ENCODE measurements at places on chromosomes 7 and 10.

DNA sequence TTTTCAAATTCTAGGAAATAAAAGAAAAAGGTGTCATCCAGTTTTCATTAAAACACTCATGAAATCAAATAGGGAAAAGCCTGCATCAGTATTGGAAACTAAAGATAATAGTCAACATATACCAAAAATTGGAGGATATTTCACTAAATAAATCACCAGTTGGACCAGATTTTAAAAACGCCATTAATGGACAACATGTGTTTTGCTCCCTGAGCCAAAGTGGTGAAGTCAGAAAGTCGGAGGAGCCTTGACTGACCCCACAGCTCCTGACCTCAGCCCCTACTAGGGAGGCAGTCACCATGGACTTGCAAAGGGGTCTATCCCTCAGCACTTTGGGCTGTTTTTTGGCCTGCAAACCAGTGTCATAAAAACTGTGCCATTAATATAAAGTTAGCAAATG is 98.3 kb upstream of the SEC61G start:
- no peak for DNase-seq

DNA sequence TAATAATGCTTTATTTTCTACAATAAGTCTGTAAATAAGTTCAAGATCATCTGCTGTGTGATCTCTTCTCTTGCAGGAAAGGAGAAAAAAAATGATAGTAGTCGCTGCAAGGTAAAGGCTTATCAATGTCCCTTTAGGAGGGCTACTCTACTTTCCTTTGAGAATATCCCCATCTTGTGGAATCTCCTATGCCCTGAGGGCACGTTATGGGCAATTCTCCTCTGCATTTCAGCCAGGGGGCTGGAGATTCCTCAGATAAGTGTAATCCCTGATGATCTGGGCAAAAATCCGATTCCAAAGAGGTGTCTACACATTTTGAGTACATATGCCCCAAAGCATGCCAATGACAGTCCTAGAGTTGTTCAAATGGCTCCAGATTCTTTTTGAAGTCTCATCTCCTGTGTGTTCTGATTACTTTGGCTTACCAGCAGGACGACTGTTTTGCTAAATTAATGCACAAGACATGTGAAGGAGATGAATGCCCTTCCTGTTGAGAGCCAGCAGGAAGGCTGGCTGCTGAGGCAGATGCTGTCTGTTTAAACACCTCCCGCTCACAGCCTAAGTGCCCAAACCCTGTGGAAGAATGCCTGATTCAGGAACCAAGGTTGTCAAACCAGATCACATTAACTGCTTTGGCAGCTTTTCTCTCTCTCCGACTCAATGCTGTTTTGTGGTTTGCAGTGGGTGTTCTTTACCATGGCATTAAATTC is 171.2 kb upstream of the COL1A2 start:
- DNase-seq, result no peak

- no peak for DNase-seq
Observed at GRCh38 chr10:69102440-69102839, 14.5 kb downstream of the SRGN start.

- no peak for DNase-seq
Observed at GRCh38 chr10:19958787-19959186, 142.6 kb downstream of the PLXDC2 start.

- no peak for DNase-seq
Observed at GRCh38 chr10:44907556-44907955, 3.6 kb upstream of the TMEM72 start.

DNA sequence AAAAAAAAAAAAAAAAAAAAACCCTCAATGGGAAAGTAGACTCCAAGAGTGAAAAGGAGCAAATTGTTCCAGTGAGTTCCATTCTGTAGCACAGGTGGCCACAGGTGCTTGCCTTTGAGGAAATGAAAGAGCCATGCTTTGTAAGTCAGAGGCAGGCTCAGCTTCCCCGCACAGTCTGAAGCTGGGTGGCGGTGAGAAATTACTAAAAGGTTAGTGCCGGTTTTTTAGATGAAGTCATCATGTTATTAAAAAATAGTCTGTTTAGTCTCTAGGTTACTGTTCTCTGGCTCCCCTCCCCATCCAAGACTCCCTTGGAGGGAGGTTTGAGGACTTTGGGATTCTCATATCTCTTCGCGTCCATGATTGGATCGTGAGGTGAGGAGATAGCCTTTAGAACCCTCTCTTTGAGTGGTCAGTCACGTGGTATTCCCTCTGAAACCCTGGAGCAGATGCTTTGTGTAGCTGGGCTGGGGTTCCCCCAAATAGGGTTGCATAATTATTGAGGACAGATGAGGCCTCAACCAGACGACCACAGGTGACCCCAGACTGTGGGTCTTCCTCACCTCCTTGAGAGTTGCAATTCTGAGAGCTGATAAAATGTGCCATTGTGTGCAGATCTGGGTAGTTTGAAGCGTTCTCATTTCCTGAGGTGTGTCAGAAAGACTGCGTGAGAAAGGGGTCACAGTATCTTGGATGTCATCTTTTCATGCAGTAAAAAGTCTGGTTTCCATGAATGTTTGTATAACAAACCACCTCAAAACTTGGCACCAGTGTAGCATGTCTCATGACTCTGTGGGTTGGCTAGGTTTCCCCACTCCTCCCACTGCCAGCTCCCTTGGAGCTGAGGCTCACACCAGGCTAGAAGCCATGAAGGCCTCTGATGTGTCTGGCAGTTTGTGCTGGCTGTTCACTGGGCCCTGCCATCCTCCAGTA is 27.1 kb downstream of the OGDH start:
- peak; percentile 88 for DNase-seq

DNA sequence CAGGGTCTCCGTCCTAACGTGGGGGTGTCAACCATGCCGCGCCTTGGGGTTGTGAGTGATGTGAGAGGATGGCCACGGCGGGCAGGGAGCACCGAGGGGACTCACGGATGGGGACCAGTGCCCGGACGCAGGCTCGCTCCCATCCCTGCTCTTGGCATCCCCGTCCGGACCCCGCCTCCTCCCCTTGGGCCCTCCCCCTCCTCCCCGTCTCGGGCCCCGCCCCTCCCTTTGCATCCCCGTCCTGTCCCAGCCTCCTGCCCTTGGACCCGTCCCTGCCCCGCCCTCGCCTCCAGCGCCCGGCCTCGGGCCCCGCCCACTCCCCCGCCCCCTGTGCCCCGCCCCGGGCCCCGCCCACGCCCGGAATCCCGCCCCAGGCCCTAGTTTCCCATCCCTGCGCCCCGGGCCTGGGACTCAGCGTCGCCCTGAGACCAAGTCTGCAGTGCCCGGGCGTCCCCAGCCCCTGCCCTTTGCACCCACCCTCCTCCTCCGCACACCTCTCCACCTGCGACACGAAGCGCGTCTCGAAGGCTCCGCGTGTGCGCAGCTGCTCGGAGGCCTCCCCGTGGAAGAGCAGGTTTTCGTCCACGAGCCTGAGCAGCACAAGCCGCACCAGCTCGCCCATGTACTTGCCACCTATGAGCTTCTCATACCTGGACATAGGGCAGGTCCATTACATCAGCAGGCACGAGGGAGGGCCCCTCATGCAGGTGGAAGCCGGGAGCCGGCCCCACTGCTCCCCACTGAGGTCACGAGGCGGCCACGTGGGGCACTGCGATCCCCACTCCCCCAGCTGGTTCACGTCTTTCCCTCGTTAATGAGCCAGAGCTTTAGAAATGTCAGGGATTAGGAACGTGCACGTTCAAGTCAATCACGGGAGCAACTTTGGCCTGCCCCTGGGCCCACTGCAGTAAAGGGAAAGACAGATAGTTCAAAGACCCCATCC is 5.1 kb upstream of the MYL7 start:
- peak; percentile 48 for DNase-seq

DNA sequence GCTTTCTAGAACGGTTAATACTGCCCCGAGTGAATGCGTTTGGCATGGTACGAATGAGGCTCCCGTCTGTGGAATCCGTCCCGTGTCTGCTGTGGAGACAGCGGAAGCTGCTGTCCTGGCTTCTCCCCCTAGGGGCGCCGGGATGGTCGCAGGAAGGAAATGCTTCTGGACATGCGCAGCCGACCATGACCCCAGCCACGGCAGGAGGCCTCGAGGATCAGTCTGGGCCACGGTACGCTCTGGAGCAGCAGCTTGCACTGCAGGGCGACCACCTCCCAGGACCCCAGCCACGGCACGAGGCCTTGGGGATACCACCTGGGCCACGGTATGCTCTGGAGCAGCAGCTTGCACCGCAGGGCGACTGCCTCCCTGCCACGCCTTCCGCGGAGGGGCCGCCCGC is 107.9 kb downstream of the CYTH3 start:
- DNase-seq, result no peak

- no peak for DNase-seq
Observed at GRCh38 chr10:132308587-132309470, 1.1 kb upstream of the STK32C start.

GRCh38 chr7:4878336-4879335 is 4.9 kb downstream of the RADIL start:
- DNase-seq, result no peak

DNA sequence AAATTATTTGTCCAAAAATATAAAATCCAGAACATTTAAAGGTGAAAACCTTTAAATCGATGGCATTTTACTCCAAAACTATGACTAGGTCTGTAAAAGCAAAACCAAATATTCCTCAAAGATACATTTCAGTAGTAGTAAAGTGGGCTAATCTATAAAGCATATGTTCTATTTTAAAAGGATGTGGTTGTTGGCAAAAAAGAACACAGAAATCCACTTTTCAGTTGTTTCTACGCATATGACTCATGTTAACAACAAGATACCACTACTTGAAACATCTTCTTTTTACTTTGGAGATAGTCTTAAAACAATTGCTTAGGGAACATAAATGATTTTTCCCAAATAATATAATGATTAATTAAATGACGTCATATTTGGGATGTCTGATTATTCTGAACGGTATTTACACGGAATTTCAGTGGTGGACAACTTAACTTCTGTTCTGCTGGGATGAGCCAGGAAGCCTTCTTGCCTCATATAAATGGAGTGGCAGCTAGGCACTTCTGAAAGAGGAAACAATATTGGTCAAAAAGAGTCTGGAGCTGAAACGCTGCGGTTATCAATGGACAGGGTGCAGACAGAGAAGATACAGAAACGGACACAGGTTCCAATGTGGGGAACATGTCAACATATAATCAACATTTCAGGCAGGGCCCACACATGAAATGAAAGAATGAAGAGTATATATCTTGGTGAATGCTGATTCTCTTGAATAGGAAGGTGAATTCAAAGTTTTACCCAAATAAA is 78.5 kb downstream of the ETV1 start:
- peak; percentile 25 for DNase-seq

GRCh38 chr10:59272061-59272460 is 90.3 kb downstream of the FAM13C start:
- DNase-seq, result no peak

- DNase-seq, result no peak
Observed at GRCh38 chr10:97333601-97334369, 744 bp downstream of the FRAT2 start.

GRCh38 chr7:70263471-70264255 is 665.4 kb downstream of the AUTS2 start:
- DNase-seq, result no peak

- no peak for DNase-seq
Observed at GRCh38 chr7:542713-543500, 23.3 kb upstream of the PDGFA start.

DNA sequence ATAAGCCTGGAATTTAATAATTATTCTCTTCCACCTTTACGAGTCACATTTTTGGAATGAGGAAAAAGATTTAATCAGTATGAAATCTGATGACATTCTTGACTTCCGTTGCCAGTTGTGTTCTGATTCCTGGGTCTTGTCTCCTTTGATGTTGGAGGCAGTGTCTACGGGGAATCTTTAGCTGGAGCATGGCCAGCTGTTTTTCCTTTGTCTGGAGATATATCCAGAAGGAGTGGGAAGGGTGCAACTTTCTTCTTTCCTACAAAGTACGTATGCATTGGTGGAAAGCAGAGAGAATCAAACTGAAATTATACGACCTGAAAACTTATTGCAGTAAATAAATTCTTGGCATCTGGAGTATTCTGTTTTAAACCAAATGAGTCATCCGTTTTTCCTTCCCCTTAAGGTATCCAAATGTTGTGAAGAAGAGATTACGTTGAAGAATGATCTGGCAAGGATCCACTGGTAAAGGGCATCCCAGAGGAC is 6.9 kb upstream of the GNG11 start:
- no peak for DNase-seq

DNA sequence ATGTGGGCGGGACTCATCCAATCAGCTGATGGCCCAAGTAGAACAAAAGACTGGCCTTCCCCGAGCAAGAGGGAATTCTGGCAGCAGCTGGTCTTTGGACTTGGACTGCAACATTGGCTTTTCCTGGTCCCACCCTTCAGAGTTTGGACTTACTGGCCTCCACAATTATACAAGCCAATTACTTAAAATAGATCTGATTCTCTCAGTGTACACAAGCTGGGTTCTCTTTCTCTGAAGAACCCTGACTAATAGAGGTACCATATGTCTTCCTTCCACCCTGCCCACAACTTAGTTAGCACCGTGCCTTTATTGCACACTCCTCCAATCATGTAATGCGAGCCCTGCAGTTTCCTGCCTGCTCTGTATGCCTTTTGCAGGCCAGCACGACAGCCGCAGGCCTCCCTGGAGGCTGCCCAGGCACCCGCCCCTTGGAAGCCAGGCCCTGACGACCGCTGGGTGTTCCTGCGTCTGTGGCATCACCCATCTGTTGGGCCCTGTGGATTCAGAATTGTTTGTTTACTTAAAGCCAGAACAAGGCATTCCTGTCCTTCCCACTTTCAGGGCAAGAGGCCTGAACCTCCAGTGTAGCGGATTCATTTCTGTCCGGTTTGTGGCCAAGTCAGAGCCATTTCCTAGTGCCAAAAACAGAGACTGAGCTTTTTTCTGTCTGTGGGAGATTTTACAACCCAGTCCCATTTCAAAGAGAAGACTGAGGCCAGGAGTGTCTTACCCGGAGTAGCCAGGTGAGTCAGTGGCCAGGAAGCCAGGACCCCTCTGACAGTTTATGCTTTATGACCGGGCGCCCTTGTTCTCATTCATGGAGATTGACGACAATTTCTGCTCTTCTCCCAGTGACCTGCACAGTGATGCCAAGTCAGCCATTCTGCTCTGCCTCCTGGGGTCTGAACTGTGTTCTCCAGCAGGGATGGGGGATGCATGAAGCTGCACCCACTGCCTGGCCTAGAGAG is 968 bp upstream of the INMT start:
- no peak for DNase-seq

Measured in CD4-positive, alpha-beta memory T cell (primary cell).